ENCODE measurements at places on chromosomes 4 and X. TPM values are rescaled to one million over a fixed set of nuclear protein-coding genes. Genes with fewer than 3 reads are reported as not detected.

The SYNPO2 gene
- total RNA-seq, result 32.0 TPM

GRCh38 chrX:11241720-11242119, 51.5 kb upstream of the AMELX start:
- no peak for DNase-seq

- no peak for DNase-seq
These were observed 47.6 kb upstream of the MORC4 start for GRCh38 chrX:107047622-107048021.

The CYLC1 gene
- total RNA-seq, result not detected

The DMRTC1B gene
- total RNA-seq, result not detected

- DNase-seq, result no peak
These were observed 57.7 kb downstream of the SAT1 start for GRCh38 chrX:23840674-23841073.

DNA sequence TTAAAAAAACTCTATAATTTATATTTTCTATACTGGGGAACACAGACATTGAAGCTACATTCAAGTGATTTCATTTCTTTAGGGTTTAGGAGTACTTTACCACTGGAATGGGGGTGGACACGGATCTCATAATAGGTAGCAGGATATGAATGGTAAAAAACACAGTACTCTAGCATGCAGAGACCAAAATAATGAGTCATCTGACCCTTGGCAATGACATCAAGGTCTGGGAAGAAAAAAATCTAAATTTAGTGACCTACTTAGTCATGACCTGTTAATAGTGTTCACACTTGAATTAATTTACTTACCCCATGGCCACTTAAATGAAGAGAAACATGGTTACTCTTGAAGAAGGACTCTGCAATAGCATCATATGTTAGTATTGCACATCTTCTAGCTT, 187.9 kb downstream of the EPHA5 start:
- DNase-seq, result no peak

DNA sequence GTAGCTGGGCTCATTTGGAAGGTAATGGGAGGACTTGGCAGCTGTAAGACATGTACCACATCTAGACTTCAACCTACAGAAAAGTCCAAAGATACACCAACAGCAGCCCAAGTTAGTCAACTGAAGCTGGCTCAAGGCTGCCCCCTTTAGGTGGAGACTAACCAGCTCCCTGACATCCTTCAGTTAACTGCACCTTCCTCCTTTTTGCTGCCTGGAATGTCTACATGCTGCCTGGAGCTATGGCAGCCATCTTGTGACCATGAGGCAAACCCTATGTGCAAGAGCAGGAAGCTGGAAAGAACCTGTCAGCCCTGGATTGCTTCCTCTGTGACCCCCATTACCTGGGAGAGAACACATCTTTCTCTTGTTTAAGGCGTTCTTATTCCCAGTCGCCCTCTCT, 25.8 kb downstream of the ARSD start:
- no peak for DNase-seq

- DNase-seq, result peak; percentile 92
These were observed at the start of gene IDUA for GRCh38 chr4:986879-987623. TSS of gene IDUA (plus strand) at chr4:987044. CDS start at chr4:987085, 41 bp downstream.

DNA sequence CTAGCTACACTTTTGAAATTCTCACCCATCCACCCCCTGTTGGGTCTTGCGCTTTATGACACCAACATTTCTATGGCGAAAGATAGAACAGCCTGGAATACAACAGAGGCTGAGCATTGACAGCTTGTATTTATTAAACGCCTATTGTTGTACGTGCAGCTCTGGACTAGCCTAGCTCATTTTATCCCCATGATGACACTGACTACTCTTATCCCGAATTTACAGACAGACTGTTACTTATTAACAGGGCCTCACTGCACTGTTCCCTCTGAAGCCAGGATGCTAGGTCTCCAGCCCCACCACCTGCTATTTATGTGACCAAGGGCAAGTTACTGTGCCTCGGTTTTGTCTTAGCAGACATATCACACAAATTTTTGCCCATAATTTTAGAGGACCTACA, 1.0 kb upstream of the RFC1 start:
- DNase-seq, result no peak

DNA sequence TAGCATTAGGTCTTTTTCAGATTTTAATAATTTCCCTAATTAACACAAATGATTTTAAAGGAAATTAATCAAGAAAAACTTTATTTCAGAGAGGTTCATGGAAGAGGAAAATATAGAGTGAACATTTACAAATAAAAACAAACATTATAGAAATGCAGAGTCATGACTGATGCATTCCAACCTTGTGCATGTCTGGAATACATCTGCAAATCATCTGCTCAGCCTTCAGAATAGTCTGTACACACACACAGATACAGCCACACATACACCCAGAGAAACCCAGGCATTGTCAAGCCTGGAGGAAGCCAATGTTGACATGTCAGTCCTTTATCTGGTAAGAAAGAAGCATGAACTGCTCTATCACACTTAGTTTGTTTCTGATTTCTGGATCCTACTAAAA, 61.3 kb upstream of the NFKB1 start:
- DNase-seq, result no peak

- DNase-seq, result no peak
These were observed 15.7 kb downstream of the OFD1 start for GRCh38 chrX:13750204-13750603.

- no peak for DNase-seq
These were observed 631.5 kb downstream of the RAB28 start for GRCh38 chr4:12852338-12853307.

DNA sequence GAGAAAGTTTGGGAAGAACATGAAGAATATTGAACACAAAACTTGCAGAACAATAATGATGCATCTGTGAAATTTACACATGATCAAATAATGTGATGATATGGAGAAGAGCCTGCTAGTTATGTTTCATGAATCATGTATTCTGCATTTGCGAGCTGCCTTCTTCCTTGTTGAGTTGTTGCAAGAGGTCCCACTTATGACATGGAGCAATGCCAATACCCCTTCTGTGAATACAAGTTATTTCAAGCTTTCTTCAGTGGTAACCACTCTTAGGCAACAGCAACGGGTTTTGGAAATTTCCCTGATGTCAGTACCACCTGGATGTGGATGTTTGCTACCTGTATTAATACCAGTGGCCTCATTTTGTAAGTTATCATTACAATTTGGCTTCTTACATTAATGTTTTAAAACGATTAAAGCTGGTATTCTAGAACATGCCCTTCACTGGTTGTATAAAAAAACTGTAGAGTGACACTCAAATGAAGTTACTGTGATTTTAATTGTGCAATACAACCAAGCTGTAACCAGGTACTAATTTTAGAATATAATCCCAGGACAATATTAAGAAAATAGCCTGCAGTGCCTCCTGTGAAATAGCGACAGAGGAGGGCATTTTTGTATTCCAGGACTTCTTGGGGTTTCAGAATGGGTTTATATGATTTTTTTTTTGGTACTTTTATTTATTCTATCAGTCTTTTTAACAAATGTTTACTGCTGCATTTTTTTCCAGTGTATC, 25.3 kb downstream of the IQCM start:
- no peak for DNase-seq

The LANCL3 gene
- total RNA-seq, result 3.4 TPM

DNA sequence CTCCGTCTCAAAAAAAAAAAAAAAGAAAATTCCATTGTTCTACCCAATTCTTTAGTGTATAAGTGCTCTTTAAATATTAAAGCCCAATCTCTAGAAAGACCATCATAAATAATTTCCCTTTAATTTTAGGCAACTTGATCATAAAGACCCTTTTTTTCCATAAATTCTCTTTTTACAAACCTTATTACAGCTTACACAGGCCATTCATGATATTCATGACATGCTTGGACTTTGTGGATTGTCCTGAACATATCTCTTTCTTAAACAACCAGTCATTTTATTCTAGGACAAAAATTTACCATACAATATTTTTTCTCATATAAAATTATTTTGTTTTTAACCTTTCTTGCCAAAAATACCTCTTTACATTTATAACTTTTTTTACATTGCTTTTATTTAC, 30.5 kb downstream of the TLR8 start:
- no peak for DNase-seq

DNA sequence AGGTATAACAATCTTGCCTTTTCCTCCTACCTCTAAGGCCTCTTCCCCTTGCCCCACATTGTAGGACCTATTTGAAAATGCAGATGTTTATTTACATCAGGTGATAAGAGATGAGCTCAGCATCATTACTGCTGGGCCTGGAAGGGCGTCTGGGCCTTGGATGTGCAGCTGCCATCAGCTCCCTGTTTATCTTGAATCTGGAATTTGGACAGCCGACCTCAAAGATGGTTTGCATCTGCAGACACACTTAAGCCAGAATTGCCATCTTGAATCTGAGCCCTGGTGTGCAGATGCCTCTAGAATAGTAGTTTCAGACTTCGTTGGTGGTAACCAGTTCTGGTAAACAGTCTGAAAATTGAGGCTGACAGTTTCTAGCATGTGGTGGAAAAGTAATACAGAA, 59.0 kb downstream of the FAM193A start:
- DNase-seq, result no peak

GRCh38 chrX:116667346-116668134, 204.8 kb upstream of the CT83 start:
- DNase-seq, result no peak

The IL13RA1 gene
- total RNA-seq, result 38.0 TPM

The RS1 gene
- total RNA-seq, result not detected

GRCh38 chr4:5957076-5957475, 61.2 kb downstream of the C4orf50 start:
- DNase-seq, result no peak

The GLOD5 gene
- total RNA-seq, result 15.2 TPM

The BMPR1B gene
- not detected for total RNA-seq

The VSIG4 gene
- 51.1 TPM for total RNA-seq

- DNase-seq, result no peak
These were observed 67.2 kb upstream of the IL15 start for GRCh38 chr4:141569141-141569540.

GRCh38 chr4:7285244-7286094, 93.1 kb downstream of the SORCS2 start:
- DNase-seq, result no peak

The PAGE5 gene
- total RNA-seq, result not detected
